NCI-H510A (cell line): ENCODE measurements at places on chromosomes 7 and 10.

DNA sequence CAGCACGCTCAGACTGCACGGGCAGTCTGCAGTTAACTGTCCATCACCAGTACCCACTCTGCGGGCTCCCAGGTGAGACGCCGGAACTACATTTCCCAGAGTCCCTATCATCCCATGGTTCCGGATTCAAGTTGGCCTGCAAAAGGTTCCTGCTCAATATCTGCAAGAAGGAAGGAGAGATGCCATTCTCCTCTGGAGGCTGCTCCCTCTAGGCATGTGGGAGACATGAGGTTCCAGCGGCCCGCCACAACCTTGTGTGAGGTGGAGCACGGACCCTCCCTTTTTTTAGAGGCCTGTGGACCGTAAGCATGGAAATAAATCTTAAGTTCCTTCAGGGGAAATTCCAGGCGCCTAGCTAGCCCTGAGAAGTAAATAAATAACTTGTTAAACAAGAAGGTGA lies 29.7 kb downstream of the NUP42 start:
- no peak for DNase-seq

DNA sequence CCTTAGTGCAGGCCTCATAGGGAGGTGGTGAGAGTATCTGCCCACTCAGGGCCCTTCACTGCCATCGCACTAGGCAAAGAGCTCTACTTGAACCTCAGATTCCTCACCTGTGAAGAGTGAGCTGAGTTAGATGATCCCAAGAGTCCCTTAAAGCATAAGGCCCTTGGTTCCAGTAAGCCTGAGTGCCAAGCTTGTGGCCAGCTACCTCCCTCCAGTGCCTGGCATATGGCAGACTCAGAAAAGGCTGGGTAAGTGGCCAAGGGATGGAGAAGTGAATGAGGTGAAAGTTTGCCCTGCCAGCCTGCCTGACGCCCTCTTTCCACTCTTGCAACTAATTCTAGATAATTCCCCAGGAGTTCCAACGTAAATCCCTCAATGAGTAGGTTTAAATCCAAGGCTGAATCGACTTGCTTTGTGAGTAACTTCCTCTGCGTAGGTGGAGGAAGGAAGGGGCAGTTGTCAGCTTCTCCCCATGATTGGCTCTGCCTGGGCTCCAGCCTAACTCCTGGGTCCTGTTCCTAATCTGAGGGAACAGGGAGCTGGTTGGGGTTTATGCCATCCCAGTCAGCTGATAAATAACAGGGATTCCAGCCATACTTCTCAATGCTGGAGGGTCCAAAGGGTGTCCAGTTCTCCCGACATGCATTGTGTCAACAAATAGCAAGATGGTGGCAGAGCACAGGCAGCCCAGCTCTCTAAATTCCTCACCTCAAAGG lies 14.2 kb downstream of the DUSP5 start:
- no peak for DNase-seq

DNA sequence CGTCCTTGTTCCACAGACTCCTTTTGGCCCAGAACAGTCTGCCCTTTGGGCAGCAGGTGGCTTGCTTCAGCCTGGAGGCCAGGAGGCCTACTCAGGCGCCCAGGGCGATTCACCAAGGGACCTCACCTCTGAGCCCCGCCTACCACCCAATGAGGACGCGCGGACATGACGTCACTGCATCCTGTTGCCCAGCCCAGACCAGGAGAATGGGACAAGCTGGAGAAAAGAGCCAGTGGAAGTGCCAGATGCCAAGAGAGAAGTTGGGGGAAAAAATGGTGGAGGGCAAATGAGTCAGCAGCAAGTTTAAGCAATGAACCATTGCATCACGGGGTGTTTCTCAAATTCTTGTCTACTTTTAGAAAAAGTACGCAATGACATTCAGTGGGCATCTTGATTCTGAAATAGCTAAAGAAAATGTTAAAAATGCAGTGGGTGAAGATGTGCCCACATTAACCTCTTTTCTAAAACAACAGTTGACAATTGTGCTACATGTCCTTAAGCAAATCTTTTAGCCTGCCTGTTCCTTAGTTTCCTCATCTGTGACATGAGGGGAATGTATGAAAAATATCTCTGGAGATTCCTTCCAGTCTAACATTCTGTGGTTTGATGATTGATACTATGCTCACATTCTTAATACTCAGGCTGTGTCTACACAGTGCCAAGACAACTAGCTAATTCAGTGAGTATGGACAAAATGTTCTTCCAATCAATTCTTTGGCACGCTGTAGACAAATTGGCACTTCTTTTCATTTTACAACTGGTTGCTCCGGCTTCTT lies 23.9 kb upstream of the LEP start:
- no peak for DNase-seq

DNA sequence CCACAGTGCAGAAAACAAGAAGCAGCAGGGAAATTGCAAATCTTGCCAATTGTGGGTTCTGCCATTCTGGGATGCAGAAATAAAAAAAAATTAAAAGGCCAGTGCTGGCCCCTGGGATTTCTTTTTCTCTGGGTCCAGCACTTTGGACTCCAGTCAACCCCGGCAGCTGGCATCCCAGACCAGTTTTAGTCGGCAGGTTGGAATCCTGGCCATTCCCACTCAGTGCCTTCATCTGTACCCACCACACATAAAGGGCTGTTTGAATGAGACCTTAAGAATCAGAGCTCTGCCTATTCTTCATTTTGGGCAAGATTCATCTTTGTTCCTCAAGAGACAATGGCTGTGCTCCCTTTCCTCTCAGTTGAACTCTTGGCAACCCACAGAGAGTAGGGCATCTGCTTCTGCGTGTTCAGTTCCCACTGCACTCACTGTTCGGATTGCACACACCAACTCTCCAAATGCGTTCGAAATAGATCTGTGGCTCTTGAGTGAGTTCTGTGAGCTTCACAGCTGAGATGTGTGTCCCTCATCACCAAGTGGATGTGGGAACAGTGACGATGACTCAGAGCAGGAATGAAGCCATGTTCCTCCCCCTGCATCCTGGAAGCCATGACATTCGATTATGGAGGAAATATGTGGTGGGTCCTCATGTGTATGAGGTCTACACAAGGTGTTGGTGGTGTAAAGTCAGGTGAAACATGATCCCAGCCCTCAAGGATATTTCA lies 63.0 kb upstream of the EGFR start:
- DNase-seq = no peak

GRCh38 chr7:106063024-106063423 lies 49.1 kb downstream of the SYPL1 start:
- no peak for DNase-seq

GRCh38 chr7:134993877-134994456 lies 7.7 kb downstream of the AGBL3 start:
- DNase-seq = no peak

DNA sequence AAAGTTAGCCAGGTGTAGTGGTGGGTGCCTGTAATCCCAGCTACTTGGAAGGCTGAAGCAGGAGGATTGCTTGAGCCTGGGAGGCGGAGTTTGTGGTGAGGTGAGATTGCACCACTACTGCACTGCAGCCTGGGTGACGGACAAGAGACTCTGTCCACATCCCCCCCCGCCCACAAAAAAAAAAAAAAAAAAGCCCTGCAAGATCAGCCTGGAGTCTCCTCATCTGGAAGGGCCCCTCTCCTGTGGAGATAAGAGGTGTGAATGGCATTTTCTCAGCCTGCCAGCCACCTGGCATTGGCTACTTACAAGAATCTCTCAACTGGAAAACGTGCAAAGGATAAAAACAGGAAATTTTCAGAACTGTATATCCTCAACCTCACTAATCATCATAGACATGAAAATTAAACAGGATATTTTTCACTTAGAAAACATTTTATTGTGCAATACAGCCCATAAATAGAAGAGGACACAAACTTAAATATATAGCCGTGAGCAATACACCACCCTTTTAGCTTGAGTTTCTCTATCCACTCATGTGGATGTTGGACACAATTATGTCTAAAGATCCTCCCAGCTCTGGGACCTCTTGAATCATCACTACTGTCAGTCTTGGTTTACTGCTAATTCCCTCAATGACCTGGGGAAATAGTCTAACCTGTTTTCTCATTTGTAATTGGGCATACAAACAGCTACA lies 11.3 kb upstream of the TSPAN15 start:
- peak; percentile 53 for DNase-seq

DNA sequence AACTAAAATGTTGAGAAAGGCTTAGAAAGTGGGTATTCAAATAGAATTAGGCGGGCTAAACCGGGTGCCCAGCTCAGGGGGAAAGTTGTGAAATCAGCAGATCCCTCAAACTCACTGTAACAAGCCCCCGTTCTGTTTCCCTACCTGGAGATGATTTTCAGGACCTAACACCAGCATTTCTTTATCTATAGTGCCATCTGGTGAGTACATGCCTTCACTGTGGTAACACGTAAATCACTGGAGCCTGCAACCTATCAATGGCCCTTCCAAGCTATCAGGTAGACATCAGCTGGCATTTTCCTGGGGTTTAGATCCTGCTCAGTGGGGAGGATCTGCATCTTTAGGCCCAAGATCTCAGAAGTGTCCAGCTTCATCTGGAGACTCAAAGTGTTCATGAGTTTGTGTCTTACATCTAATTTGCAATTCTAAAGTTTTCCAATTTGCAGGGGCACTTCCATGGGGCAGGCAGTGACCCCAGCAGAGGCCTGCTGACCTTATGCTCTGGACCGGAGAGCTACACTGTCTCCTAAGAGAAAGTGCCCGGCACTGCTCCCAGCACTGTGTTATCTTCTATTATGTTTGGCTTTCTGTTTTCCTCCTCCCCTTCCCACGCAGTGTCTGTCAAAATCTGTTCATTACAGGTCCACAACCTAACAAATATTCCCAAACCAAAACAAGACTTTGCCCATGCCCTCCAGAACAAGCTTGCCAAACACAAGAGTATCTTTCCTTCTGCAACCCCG lies 132.5 kb downstream of the LSM5 start:
- DNase-seq = no peak

DNA sequence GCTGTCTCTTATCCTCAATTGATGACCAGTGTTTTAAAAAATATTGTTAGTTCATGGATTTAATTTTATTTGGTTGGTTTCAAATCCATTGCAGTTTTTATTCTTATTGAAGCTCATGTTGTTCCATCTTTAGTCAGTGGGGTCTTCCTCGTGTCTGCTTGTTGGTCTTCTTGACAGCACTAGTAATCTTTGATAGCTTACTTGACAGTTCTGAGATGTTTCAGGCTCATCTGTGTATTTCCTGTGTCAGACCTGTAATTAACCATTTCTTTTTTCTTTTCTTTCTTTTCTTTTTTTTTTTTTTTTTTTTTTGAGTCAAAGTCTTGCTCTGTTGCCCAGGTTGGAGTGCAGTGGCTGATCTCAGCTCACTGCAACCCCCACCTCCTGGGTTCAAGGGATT lies 28.2 kb downstream of the SLK start:
- no peak for DNase-seq

DNA sequence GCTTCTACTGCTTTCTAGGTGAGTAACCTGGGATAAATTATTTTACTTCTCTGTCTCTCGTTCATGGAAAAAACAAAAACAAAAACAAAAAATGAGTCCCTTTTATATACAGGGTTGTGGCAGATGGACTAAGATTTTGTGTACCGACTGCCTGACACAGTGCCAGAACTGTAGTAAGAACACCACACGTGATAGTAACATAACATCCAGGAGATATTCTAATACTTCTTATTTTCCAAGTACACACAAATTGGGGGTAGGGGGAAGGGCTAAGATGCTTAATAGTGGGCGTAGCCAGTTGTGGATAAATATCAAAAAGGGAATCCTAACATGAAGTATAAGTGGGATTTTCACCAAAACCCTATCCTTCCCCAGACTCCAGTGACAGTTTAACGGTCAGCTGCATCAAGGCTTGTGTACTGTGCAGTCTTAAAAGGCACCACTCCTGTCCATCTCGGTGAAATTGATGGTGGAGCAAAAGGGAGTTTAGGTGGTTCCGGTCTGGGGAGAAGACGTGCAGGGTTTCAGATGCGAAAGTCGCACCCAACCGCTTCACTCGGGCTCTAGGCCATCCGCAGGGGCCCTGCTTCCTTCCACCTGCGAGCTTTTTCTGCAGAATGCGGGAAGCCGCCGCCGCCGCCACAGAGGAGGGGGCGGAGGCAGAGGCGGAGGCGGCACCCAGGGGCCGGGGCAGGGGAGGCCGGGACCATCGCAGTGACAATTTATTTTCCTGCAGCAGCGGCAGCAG lies at the start of gene STAMBPL1:
STAMBPL1 (plus strand) TSS at position 712 of the 748 bp plus-strand sequence. CDS start 21,464 bp downstream, outside the sequence.
- DNase-seq = peak; percentile 53

DNA sequence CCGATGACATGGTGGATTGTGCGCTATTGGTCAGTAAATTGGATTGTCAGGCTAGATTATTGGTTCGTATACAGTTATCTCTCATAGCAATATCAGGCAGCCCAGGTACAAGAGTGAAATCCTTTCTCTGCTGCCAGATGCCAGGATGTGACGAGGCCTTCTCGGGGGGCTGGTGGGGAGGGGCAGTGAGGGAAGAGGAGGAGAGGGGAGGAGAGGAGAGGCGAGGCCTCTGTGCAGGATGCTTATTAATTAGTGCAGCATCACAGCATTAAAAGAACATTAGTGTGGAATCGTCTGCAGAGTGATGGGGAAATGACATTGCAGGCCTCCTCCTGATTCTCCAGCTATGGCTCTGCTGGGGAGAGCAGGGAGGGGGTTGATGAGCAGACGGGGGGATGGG lies 30.5 kb upstream of the SLF2 start:
- no peak for DNase-seq
